Uterus (tissue), 4 donors: ENCODE measurements at places on chromosomes 3 and 15. TPM values are rescaled to one million over a fixed set of nuclear protein-coding genes. Genes with fewer than 3 reads are reported as not detected.

GRCh38 chr15:41585127-41586047 lies 26.4 kb downstream of the TYRO3 start:
- peak; percentile 56 for DNase-seq

GRCh38 chr15:61115679-61116078 lies 113.4 kb downstream of the RORA start:
- DNase-seq: no peak

- no peak for DNase-seq
Measured at GRCh38 chr3:169923831-169924230, 12.5 kb downstream of the SAMD7 start.

The TMCO5A gene
- not detected for total RNA-seq
